ENCODE measurements at places on chromosomes 7 and 10.

- no peak for DNase-seq
These were observed 5.7 kb downstream of the SKAP2 start for GRCh38 chr7:26858735-26859134.

DNA sequence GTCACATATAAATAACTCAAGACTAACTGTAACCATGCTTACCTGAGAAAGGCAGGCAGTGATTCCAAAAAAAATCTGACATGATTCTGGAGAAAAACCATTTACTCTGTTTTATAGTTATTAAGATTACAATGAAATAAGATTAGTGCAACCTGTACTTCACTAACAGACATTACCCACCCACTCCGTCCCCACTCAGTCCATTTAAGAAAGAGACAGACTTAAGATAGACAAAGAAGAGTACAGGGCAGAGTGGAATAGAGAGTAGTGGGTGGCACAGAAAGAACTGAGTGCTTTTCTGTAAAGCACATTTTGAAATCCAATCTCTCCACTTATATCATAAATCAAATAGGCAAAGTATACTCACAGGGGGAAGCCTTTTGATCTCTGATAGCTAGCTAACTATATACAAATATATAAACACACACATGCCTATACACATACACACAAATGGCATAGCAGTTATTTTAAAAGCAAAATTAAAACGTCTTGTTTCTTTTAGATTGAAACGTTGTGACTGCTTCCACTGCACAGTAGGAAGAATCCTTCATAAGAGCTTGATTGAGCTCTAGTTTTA lies 11.9 kb downstream of the PAXIP1 start:
- no peak for DNase-seq

DNA sequence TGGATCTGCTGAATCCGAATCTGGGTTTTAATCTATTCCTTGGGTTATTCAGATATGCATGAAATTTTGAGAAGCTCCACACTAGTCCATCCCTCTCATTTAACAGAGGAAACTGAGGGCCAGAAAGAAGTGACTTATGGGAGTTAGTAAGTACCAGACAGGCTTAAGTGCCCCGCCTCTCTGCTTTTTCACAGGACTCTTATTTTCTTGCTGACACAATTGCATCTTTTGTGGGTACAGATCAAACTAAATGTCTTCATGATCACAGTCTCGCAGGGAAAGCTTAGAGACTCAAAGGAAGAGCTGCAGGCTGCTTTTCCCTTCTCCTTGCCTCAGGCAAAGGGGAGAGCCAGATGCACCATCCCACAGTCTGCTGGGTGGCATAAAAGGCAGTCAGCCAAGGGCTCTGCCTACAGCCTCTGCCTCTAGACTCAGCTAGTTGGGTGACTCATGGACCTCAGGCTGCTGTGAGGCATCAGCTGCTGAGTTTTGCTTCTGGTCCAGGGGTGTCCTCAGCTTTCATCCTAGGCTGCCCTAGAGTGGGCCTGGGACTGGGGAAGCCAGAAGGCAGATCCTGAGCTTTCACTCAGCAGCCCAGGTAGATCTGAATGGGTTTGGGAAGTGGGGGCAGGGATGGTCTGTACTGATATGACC lies 11.6 kb downstream of the GOLGA7B start:
- no peak for DNase-seq

GRCh38 chr10:49552277-49552676 lies 13.4 kb upstream of the ERCC6 start:
- DNase-seq: no peak

GRCh38 chr7:33556472-33556871 lies 348.9 kb upstream of the BMPER start:
- DNase-seq: no peak

Measured in HuH-7.5 (cell line).